RPMI7951 (cell line): ENCODE measurements at places on chromosomes 6 and 20. TPM values are rescaled to one million over a fixed set of nuclear protein-coding genes. Genes with fewer than 3 reads are reported as not detected.
A peak's percentile ranks its signal among the peaks of the same experiment; 100 is the strongest.

GRCh38 chr20:33082546-33082945, 3.1 kb downstream of the BPIFB4 start:
- DNase-seq = no peak

GRCh38 chr6:123333000-123333756, 303.6 kb downstream of the TRDN start:
- DNase-seq = no peak

- DNase-seq = no peak
These were observed 9.5 kb downstream of the CDC5L start for GRCh38 chr6:44396968-44397367.

DNA sequence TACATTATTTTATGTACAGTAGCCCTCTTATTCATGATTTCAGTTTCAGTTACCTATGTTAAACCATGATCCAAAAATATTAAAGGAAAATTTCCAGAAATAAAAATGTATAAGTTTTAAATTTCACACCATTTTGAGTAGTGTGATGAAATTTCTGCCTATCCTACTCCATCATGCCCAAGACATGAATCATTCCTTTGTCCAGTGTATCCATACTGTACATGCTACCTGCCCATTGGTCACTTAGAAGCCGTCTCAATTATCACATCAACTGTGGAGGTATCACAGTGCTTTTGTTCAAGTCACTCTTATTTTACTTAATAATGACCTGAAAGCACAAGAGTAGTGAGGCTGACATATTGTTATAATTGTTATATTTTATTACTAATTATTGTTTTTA, 32.3 kb upstream of the PLCB4 start:
- DNase-seq = peak; percentile 44

GRCh38 chr6:3654898-3655297, 96.6 kb downstream of the PXDC1 start:
- DNase-seq = no peak

DNA sequence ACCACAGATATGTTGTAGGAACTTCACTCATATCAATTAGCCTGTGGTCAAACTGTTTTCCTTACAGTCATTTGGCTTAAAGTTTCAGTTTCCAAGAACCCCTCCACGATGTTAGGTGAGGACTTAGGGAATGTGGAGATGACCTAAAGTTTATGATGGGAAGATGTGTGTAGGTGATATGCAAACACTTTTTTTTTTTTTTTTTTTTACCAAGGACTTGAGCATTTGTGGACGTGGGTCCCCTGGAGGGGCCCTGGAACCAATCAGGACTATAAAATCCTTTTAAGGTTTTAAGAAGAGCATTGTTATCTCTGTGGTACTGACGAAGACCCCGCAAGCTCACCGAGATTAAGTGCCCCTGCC, 478 bp upstream of the MTHFD1L start:
- DNase-seq = no peak

- no peak for DNase-seq
These were observed 46.4 kb downstream of the CLVS2 start for GRCh38 chr6:123042401-123042800.

- DNase-seq = no peak
These were observed 51.5 kb upstream of the E2F3 start for GRCh38 chr6:20350215-20350614.

GRCh38 chr6:102387326-102388033, 994.0 kb downstream of the GRIK2 start:
- DNase-seq = no peak

GRCh38 chr6:87068795-87069194, 26.1 kb downstream of the CGA start:
- no peak for DNase-seq

- DNase-seq = no peak
These were observed 97.1 kb downstream of the ZFAND3 start for GRCh38 chr6:37916675-37917074.

DNA sequence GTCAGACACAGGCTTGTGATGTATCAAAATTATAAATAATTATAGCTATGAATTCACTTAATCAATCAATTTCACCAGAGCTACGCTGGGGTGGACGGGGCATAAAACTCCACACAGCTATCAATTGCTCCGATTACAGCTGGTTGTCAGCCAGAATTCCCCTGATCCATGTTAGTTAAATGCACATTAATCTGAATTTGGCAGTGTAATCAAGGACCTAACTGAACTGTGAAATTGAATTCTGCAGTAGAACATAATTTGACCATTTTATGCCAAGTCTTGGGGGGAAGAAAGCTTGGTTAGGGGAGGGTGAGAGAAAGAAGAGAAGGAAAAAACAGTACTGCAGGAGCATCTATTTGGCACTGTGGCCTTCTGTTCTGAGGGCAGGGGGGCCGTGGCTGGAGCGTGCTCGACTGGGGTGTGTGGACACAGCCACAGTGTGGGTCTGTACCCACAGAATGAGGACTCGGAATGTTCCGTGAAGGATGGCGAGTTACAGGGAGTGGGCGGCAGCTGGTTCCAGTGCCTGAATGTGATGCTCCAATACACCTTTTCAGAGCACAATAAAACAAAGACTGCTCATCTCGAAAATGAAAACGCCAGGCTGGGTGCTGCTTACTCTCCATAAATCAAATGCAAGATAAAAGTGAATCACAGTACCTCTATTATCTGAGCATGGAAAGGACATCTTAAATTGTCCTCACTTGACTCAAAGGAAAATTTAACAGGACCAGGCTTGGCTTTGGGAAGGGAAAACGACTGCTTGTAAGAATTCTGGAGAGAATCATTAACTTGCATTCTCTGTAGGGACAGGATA, 59.2 kb downstream of the LAMP5 start:
- DNase-seq = no peak

GRCh38 chr20:32456869-32457478, 98.8 kb downstream of the ASXL1 start:
- DNase-seq = peak; percentile 26

GRCh38 chr20:58778760-58779159, 71.9 kb downstream of the GNAS-AS1 start:
- no peak for DNase-seq

- DNase-seq = peak; percentile 99
These were observed 28.9 kb downstream of the EIF2S2 start for GRCh38 chr20:34083137-34083536.

DNA sequence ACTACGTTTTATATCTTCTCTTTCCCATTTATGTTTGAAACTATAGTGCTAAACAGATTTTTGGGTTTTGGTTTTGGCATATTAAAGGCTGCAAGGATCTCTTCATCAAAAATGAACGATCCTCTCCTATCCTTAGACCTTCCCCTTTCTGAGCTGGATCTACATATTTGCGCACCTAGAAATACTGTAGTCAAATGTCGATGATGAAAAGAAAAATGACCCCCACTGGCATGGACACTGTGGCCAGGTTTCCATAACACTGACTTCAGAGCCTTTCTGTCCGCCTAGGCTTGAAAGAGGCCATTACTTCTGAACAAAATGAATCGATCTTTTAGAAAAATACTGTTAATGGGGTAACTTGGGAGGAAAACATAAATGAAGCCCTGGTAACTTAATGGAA, 5.8 kb downstream of the FLRT3 start:
- no peak for DNase-seq

DNA sequence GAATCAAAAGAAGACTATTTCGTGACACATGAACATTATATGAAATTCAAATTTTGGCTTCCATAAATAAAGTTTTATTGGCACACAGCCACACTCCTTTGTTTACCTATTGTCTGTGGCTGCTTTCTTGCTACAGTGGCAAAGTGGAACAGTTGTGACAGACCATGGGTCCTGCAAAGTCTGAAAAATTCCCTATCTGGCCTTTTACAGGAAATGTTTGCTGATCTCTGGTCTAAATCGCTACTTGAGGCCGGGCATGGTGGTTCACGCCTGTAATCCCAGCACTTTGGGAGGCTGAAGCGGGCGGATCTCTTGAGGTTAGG, 23.1 kb upstream of the PREX1 start:
- no peak for DNase-seq

GRCh38 chr6:30893001-30893591, 8.8 kb downstream of the DDR1 start:
- DNase-seq = no peak

DNA sequence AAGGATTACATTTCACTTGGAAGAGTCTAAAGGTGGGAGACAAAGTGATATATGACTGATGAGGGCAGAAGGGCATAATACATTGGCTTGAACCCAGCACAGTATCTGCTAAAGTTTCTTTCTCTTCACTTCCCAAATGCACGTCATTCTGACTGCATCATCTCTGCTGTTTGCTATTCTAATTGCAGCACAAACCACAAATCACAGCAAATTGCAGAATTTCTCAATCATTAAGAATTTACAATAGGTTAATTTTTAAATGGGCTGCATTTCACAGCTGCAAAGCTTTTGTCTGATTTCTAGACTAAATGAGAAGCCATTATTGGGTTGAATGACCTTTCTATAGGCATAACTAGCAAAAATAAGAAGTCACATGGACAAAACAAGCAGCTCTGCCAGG, 337.0 kb downstream of the RNGTT start:
- no peak for DNase-seq

GRCh38 chr6:48714250-48714649, 603.3 kb upstream of the PTCHD4 start:
- no peak for DNase-seq

- DNase-seq = no peak
These were observed 172.3 kb downstream of the ANKRD60 start for GRCh38 chr20:58056021-58056591.

- no peak for DNase-seq
These were observed 198.1 kb downstream of the MMUT start for GRCh38 chr6:49264909-49265308.

- DNase-seq = no peak
These were observed 15.8 kb downstream of the RRP36 start for GRCh38 chr6:43037197-43037596.

DNA sequence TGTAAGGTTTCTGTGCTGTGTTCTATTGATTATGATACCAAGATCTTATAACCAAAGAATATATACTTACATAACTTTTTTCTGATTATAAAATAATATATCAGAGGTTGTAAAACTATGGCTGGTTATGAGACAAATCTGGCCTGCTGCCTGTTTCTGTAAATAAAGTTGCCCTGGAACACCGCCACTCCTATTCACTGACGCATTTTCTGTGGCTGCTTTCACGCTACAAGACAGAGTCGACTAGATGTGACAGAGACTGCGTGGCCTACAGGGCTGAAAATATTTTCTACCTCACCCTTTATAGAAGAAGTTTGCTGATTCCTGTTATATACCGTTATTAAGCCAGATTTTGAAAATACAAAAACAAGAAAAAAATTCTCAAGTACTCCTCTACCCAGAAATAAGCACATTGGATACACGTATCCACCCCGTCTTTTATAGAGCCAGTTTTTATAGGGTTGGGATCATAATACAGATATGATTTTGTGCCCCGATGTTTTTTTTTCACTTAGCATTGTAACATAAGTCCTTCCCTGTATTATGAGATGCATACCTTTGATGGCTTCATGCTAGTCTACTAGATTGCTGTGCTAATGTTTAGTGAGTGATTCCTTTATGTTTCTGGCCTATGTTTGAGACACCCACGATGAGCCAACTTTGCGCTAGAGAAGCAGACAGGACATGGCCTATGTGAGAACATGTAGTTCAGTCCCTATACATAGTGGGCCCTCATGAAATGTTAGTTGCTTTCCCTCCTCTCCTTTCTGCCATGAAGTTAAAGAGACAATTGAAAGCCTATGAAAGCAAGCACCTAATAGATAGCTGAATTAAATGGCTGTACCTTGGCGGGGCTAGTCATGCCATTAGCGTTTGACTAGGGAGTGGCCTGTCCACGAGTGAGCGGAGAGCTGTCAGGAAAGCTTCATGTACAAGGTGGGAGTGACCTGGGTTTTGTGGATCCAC, 98.1 kb upstream of the KCNK16 start:
- DNase-seq = peak; percentile 70

DNA sequence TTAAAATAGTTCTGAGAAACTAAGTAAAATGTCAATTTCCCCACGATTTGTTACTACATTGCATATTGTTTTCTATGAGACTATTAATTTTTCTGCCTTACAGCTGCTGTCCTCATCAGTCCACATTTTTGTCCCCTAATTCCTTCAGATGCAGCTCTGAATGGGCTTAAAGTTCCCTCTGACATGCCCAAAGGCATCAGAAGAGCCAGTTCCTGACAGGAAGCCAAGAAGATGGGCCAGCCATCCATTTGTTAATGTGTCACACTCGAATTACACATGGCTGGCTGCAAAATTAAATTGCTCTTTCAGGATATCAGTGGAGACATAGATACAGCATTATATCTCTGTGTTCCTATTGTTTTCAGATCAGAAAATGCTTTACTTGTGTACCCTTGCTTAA, 1223.0 kb downstream of the EPHA7 start:
- DNase-seq = no peak

GRCh38 chr6:7763881-7764280, 38.0 kb downstream of the BMP6 start:
- DNase-seq = no peak

DNA sequence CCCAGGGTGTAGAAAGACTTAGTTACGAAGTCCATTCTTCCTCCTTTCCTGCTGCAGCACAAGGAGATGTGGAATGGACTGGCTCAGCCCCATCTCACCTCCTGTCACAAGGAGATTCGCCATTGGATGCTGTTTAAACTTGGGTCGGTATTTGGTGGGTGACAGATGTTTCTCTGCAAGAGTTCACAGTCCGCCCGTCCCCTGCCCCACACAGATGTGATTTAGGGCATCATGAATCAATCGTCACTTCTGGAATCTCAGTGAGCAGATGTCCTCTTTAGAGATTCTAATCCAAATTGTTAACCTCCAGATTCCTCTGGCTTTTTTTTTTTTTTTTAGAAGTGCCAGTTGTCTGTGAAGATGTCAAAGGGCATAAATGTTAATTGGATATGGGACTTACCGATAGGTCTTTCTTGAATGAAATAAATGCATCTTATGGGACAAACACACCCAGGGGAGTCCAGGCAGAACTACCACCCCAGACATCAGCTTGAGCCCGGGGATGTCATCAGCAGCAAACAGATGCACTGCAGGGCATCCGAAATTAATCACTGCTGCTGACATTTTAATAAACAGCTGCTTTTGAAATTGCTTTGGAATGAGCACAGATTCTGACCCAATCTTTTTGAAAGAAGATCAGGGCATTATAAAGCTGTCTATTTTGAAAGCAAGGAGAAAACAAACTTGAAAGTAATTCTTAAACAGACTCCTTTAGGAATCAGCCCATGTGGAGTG, 117.6 kb upstream of the CDH4 start:
- DNase-seq = no peak

- DNase-seq = no peak
These were observed 128.9 kb downstream of the BACH2 start for GRCh38 chr6:90167514-90168379.

DNA sequence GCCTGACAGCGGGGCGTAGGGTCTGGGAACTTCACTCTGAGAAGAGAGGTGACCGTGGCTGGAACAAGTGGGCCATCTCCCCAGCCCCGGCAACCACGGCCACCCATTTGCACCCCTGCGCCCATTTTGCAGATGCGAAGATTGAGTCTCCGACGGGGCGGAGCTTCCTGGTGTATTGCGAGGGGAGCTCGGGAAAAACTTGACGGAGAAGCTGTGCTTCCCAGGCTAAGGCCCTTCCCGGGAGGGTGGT, 653 bp downstream of the ZNF335 start:
- DNase-seq = no peak

Gene TSBP1
- not detected in 2 replicates for total RNA-seq

Gene HTR1B
- 0.68 and 0.72 TPM in 2 replicates for total RNA-seq

Gene GMDS
- 7.4 and 11.2 TPM in 2 replicates for total RNA-seq

Gene ZC2HC1B
- not detected in 2 replicates for total RNA-seq

Gene HAO1
- total RNA-seq = 0.20 TPM in 1 of 2 replicates, not detected in the other

Gene PPP1R18
- total RNA-seq = 77.4 and 83.9 TPM in 2 replicates

Gene DLL1
- 2.4 and 2.7 TPM in 2 replicates for total RNA-seq

Gene LHFPL5
- not detected in 2 replicates for total RNA-seq

Gene DYNLT2
- 1.8 and 2.0 TPM in 2 replicates for total RNA-seq

Gene CCM2L
- total RNA-seq = not detected in 2 replicates

Gene WDR46
- 106 and 109 TPM in 2 replicates for total RNA-seq

Gene PTCRA
- total RNA-seq = not detected in 2 replicates

Gene TNFRSF6B
- total RNA-seq = 0.36 and 1.1 TPM in 2 replicates
